Stimulated activated CD4-positive, alpha-beta T cell treated with anti-CD3 and anti-CD28 coated beads, Interleukin-15, amount 100 ng/mL, for 1 hour (primary cell): ENCODE measurements at places on chromosomes 3 and 15.

DNA sequence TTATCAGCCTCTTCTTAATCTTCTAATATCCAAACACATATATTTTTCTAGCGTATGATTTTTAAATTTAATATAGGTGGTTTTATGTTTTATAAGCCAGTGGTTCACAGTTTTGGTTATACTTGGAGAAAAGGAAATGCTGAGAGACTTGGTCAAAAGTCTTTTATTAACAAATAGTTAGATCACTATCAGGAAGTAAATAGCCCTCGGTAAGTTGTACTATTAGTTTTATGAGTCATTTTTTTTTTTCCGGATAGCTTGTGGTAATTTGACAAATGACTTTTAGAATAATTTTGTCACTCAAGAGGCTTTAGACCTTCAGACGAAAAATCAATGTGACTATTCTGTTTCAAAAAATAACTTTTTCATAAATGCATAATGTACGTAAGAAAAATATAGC, 232.2 kb upstream of the ROBO1 start:
- DNase-seq: no peak

DNA sequence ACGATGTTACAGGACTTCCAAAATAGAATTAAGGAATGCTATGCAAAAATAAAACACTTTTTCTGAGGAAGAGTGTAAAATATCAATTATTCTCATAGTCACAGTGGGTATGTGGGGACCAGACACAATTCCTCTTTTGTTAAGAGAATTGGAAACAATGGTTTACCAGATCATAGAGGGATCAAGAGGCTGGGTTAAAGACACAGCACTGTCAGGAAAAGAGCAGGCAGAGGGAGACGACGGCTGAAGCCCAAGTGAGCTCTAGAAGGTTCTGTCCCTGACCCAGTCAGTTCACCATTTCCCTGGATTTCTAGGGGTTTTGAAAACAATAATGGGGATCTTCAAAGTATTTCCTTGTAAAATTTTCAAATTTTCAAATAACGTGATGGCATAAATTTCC, 54.0 kb upstream of the POLR2M start:
- no peak for DNase-seq

GRCh38 chr15:55789066-55789660, 46.2 kb upstream of the PRTG start:
- peak; percentile 6 for DNase-seq

- DNase-seq: no peak
These were observed 31.2 kb upstream of the PSMD6 start for GRCh38 chr3:64054488-64054887.
